ENCODE measurements at places on chromosomes 16 and 17. TPM values are rescaled to one million over a fixed set of nuclear protein-coding genes. Genes with fewer than 3 reads are reported as not detected.

Gene NDRG4
- 7.2 TPM for total RNA-seq

Gene METTL22
- 28.7 TPM for total RNA-seq

Gene RNF167
- 197 TPM for total RNA-seq

Gene CCDC154
- 3.7 TPM for total RNA-seq

Gene MTSS2
- total RNA-seq, result 0.67 TPM

Gene RANBP10
- total RNA-seq, result 18.4 TPM

DNA sequence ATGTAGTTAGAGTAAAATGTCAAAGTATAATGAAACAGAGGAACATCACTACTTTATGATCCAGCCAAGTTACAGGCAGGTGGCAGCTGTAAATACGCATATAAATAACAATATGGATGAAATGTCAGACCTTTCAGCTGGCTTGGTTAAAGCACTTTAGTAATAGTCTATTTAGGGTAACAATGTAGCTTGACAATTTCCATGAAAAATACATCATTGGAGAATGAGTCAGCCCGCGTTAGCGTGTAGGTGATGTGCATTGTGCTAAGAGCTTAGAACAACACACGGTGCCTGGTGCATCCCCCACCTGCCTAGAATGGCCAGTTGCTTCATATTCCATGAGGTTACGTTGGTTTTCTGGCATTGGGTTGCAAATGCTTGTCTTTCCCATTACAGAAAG is 119.4 kb downstream of the RBFOX1 start:
- no peak for ATAC-seq

- ATAC-seq, result peak; percentile 41
These were observed 860 bp upstream of the DCAF7 start for GRCh38 chr17:63549289-63549945.

GRCh38 chr17:79446399-79447009 is 164.3 kb downstream of the RBFOX3 start:
- no peak for ATAC-seq

DNA sequence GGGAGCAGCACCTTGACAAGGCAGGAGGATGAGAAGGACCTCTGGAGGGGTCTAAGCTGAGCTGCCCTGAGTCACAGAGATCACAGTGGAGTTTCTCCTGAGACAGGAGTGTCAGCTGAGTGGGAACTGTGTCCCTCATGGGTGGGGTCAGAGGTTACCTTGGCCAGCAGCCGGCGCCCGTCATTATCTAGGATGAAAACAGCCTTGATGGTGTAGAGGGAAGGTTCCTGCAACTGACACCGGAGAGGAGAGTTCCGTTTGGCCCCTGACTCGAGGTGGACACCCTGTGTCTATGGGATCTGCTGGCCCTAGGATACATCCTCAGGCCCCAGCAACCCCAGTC is 933 bp downstream of the COPZ2 start:
- ATAC-seq, result no peak

DNA sequence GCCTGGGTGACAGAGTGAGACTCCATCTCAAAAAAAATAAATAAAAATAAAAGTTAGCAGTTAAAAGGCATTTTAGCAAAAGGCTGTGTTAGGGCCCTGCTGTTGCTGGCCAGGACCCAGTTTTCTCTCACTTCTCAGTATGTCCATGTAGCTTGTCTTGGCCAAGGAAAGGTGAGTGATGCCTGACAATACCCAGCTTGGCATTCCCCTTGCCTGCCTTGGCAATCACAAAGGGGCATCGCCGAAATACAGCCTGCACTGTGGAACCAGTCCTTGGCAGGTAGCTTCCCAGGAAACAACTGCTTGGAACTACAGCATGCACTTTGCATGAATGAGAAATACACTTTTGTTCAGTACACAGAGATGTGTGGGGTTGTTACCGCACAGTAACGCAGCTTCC is 61.7 kb downstream of the DNAH17 start:
- ATAC-seq, result no peak
